ENCODE measurements at places on chromosomes 7 and 10. TPM values are rescaled to one million over a fixed set of nuclear protein-coding genes. Genes with fewer than 3 reads are reported as not detected.

PDE6C gene
- total RNA-seq, result not detected

PAX4 gene
- not detected for total RNA-seq

HOXA13 gene
- total RNA-seq, result not detected

PDCD4 gene
- 688 TPM for total RNA-seq

HOXA11 gene
- total RNA-seq, result not detected

OR9A2 gene
- not detected for total RNA-seq

ADGRA1 gene
- not detected for total RNA-seq

LRRD1 gene
- not detected for total RNA-seq

IFRD1 gene
- total RNA-seq, result 292 TPM

WNT2 gene
- not detected for total RNA-seq

IDI2 gene
- not detected for total RNA-seq

SPOCK2 gene
- 909 TPM for total RNA-seq

LLCFC1 gene
- not detected for total RNA-seq

HABP2 gene
- total RNA-seq, result not detected

UBE3C gene
- 25.3 TPM for total RNA-seq

ZEB1 gene
- total RNA-seq, result 145 TPM

SLK gene
- total RNA-seq, result 23.8 TPM

MKX gene
- not detected for total RNA-seq

IL2RA gene
- 2.5 TPM for total RNA-seq

CPN1 gene
- total RNA-seq, result not detected

GPR15LG gene
- total RNA-seq, result not detected

GIMAP1 gene
- total RNA-seq, result 6.2 TPM

CABCOCO1 gene
- not detected for total RNA-seq

ITGA8 gene
- total RNA-seq, result not detected

ALKBH4 gene
- 4.4 TPM for total RNA-seq

PLAC9 gene
- total RNA-seq, result not detected

DLG5 gene
- total RNA-seq, result 6.3 TPM

TDRD1 gene
- total RNA-seq, result not detected

ELN gene
- total RNA-seq, result not detected
